ENCODE measurements at places on chromosomes 1 and 21.

DNA sequence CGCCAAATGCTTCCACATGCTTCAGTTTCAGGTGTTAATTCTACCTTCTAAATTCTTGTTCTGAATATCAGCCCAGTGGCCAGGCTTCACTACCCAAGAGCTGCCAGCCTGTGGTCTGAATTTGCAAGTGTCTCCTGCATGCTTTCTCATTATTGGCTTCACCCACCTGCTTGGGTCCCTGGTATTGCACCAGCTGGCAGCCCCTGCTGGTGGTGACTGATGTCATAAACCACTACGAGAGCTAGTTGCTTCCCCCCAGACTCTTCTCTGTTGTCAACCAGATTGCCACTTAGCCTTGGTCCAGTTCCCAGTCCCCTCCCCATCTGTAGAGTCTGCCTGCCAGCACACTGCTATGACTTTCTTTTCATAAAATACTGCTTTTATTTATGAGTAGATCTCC is 197.7 kb upstream of the DUSP10 start:
- DNase-seq = no peak

GRCh38 chr1:84757301-84757700 is 67.0 kb upstream of the SSX2IP start:
- DNase-seq = no peak

- DNase-seq = no peak
Measured at GRCh38 chr1:41700581-41700980, 216.1 kb upstream of the EDN2 start.

DNA sequence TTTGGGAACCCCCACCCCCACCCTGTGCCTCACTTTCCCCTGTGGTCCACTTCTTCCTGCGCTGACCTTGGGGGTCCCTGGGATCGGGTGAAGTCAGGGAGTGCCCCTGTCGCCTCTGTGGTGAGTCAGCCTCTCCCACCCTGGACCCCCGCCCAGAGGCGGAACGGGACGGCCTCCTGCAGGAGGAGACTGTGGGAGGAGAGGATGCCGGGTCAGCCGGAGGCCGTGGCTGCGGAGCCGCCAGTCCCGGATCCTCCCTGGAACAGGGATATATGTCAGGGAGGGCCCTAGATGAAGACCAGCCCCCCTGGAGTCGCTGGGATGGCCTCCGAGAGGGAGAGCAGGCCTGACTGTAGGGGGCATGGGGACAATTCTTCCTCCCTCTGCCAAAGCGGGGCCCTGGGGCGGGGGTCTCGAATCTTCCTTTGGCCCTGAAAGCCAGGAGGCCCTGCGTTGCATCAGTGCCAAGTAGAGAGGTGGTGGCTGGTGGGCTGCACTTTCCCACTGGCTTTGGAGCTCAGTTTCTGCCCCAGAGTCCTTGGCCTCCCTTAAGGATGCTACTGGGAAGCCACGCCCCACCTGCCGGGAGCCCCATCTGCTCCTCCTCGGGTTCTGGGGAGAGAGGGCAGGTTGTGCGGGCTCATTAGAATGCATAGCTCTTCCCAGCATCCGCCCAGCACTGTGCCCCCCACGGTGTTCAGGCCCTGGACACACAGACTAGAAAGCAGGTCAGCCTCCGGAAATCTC is 930 bp downstream of the ARHGEF10L start:
- DNase-seq = no peak

DNA sequence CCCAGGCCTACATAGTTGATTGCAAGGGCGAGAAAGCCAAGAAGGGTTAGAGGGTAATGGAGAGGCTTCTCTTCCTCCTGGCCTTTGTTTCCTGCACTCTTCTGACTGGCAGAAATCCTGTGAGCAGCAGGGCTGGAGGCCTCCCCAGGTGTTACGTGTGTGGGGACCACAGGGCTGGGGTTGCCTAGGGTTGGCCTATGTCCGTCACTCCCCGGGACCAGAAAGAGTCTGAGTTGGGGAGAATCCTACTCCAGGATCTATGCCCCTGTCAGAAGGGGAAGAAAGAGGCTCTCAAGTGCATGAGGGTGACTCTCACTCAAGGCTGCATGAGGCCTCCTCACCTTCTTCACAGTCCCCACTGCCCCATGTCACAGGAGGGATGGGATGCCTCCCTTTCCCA is 38.5 kb downstream of the IGFN1 start:
- no peak for DNase-seq

- DNase-seq = no peak
Measured at GRCh38 chr1:201355471-201355870, 22.0 kb downstream of the TNNT2 start.

DNA sequence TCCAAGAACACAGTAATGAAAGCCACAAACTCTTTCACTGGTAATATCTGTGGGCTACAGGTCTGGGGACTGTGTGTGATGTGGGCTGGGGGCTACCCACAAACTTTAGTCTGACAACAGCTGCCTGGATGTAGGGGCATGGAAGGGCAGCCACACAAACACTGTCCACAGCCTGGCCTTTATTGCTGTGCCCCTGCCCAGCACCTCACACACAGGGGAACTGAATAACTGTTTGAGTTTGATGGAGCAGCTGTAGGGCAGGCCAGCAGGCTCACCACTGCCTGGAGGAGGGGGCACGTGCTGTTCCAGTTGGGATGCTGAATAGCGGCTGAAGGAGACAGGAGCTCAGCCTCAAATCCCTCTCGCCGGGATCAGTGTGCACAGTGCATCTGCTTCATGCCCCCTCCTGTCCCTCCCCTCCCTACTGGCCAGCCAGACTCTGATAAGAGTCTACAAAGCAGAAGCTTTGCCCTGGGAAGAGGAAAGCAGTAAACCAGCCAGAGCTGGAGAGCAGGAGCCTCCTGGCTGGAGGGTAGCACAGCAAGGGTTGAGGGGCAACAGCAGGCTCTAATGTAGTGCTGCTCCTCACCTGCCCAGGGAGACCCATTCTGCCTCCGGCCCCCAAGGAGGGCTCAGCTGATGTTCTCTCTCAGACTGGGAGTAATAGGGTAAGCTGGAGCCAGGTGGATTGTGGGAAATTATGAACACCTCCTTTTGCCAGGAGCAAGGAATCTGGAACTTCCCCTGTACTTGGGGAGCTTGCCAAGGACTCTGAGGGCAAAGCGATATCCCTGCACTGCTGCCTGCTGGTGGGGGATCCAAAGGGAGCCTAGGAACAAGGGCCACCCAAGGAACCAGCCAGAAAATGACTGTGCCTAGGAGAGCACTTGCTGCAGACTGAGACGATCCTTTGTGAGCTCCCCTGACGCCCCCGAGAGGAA is 70.2 kb upstream of the GOLT1A start:
- no peak for DNase-seq

DNA sequence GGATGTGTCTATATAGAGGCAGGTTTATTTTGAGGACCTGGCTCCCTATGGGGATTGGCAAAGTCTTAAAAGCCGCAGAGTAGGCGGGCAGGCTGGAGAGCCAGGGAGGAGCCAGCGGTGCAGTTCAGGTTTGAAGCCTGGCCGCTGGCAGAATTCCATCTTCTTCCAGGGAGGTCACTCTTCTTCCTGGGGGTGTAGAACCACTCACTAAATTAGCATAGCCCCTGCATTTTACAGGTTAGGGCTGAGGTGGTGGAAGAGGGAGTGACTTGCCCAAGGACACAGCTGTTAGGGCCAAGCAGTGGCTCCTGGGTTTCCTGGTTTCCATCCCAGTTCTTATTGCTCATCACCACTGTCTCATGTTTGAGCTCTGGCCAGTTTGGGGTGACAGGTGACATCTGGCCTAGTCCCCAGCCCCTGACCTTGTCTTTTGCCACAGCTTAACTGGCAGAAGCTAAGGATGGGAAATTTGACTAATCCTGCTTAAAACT is 1.4 kb downstream of the PINK1 start:
- DNase-seq = no peak

- DNase-seq = no peak
Measured at GRCh38 chr1:82788038-82788437, 987.3 kb downstream of the ADGRL2 start.

DNA sequence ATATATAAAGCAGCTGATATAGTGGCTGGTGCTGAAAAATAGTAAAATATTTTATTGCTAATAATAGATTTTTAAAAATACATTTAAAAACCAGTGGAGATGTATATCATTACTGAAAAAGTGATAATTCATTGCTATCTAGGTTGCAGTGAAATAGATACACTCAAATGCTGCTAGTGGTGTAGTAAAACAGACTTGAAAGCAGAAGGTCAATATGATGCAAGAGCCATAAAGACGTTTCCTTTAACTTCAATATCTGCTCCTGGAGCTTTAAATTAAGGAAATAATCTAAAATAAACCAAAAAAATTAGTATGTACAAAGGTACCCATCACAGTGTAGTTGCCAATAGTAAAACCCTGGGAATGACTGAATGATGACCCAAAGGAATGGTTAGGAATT is 26.2 kb downstream of the RHEX start:
- no peak for DNase-seq

Data from activated T-cell treated with anti-CD3 and anti-CD28 coated beads for 48 hours (primary cell).